Stimulated activated CD4-positive, alpha-beta T cell treated with anti-CD3 and anti-CD28 coated beads, Interleukin-1b, Interleukin-23, amount 100 ng/mL, for 24 hours (primary cell): ENCODE measurements at places on chromosomes 4 and X.

GRCh38 chr4:76513482-76513881, 78.5 kb downstream of the SHROOM3 start:
- no peak for DNase-seq

DNA sequence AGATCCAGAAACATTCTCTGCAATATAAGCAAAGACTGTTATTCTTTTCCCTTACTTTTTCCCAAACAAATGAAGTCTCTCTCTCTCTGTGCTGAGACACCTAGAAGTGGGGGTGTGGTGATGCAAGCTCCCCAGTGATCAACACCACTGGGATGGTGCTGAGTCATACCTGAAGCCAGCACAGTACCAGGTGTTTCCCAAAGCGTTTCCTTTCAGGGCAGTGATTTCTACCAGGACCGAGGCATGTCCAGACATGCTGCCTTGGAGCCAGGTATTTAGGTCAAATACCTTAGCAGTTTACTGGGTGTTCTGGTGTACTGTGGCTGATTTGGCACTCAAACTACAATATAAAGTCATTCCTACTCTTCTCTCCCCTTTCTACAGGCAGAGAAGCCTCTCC, 726.5 kb downstream of the FAM133A start:
- no peak for DNase-seq

GRCh38 chr4:145988628-145989027, 50.0 kb upstream of the ZNF827 start:
- no peak for DNase-seq

DNA sequence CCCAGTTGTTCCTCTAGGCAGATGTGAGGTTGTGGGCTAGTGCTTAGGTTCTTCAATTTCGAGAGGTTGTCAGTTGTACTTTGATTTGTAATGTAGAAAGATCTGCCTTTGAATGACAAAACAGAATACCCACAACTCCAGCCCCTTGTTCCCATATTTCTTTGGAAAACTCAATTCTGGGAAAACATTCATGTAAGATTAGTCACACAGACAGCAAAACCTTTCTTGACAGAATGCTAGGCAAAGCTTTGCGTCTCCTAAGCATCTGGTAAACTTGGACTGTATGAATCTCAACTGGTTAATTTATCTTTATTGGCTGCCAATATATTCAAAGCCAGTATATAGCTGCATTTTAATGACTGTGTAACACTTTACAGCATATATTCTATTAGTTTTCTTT, 34.9 kb downstream of the NOCT start:
- DNase-seq: no peak

- DNase-seq: no peak
Measured at GRCh38 chr4:45701621-45702020, 422.2 kb downstream of the GABRG1 start.

GRCh38 chr4:105620640-105621323, 68.4 kb downstream of the ARHGEF38 start:
- no peak for DNase-seq
